ENCODE measurements at places on chromosomes 13 and 19.

DNA sequence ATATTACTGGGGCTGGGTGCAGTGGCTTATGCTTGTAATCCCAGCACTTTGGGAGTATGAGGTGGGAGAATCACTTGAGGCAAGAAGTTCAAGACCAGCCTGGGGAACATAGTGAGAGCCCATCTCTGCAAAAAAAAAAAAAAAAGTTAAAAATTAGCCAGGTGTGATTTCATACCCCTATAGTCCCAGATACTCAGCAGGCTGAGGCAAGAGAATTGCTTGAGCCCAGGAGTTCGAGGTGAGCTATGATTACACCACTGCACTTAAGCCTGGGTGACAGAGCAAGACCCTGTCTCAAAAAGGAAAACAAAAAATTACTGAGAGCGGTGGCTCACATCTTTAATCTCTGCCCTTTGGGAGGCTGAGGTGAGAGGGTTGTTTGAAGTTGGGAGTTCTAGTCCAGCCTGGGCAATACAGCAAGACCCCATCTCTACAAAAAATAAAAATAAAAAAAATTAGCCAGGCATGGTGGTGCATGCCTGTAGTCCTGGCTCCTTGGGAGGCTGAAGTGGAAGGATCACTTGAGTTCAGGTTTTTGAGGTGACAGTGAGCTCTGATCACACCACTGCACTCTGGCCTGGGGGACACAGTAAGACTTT lies 87.5 kb downstream of the ZMYM2 start:
- DNase-seq: no peak

DNA sequence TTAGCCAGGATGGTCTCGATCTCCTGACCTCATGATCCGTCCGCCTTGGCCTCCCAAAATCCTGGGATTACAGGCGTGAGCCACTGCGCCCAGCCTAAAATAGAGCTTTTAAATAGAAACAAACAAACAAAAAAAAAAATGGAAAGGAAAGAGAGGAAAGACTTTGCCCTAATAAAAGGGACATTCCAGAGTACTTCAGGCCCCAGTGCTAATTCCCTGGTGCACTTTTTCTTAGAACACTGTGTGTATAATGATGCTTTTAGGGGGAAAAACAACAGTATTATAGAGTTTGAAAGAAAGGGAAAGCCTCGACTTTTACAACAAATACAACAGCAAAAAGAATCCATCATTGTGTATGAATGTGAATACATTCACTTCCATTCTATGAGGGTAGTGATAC lies 104.7 kb downstream of the CRYL1 start:
- DNase-seq: no peak

DNA sequence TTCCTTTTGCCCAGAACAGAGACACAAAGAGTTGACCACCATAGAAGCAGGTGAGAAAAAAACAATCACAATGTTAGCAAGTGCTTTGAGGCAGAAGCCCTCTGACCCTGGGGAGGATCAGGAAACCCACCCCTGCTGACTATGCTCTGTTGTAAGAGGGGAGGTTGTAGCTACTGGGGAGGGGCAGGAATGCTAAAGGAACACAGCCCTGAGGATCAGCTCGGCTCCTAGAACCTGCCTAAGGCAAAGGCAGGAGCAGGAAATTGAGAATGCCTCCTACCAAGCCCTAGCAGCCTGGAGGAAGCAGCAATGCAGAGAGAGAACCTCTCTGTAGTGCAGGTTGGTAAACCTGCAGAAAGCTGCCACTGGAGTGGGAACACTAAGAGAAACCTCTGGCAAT lies 624.0 kb upstream of the KLF12 start:
- no peak for DNase-seq

- DNase-seq: peak; percentile 61
These were observed 16.9 kb upstream of the CYP2S1 start for GRCh38 chr19:41175801-41176777.

- DNase-seq: no peak
These were observed 11.9 kb upstream of the F2RL3 start for GRCh38 chr19:16876904-16877361.

- no peak for DNase-seq
These were observed 14.6 kb upstream of the C13orf42 start for GRCh38 chr13:51125495-51126226.

- no peak for DNase-seq
These were observed 50.5 kb upstream of the IRS2 start for GRCh38 chr13:109836629-109837607.

DNA sequence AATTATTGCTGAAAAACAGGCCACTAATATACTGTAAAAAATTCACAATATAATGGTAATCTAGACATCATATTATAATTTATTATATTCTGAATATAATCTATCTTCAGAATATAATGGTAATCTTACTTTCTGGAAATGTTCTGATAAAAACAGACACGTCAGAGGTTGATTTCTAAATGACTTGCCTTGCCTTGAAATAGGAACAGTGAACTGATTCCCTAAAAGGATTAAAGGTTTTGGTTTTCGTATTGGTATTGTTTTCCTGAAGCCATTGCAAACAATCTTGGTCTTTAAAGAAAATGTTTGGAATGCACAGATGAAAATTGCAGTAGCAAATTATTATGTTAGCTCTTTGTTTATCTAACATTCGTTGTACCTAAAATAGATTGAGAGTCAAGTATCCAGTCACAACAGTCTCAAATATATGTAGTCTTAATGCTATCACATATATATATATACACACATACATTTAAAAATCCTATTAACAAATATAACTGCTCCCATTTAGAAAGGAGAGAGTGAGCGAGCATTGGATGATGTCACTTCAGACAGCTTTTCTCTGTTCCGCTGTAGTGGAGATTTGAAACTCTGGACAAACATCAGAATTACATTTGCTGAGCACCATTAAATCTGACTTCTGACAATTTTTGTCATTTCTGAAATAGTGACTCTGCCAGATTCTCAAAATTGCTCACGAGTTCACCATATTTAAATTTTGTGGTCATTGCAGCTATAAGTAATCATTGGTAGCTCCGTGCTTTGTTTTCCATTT lies 1.7 kb downstream of the ITM2B start:
- DNase-seq: no peak

DNA sequence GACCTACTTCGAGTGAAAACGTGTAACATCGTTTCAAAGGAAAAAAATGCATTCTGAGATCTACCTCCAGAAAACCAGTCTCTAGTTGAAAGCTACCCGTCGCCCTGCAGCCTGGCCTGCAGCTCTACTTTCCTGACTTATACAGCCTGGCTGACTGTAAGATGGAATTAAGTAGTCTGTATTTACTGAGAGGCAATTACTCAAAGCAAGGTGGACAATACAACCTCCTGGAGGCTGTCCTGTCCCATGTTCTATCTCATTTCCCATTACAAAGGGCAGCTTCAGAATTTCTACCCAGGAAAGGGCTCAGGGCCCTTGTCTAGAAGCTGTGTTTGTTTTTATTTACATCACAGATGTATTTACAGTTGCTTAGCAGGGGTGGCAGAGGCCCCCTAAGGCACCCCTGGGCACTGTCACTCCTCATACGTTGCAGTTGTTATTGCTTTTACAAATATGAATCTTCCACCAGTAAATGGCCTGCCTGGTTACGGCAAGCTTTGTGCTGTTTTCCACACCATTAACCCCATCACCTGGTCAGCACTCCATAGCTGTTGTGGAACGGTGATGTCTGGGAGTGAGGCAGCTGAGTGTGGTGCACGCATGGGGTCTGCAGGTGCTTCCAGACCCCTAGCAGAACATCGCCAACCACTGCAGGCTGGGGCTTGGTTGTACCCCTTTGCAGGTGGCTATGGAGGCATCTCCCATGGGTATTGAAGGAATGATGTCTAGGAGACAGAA lies 46.3 kb upstream of the MTIF3 start:
- no peak for DNase-seq

DNA sequence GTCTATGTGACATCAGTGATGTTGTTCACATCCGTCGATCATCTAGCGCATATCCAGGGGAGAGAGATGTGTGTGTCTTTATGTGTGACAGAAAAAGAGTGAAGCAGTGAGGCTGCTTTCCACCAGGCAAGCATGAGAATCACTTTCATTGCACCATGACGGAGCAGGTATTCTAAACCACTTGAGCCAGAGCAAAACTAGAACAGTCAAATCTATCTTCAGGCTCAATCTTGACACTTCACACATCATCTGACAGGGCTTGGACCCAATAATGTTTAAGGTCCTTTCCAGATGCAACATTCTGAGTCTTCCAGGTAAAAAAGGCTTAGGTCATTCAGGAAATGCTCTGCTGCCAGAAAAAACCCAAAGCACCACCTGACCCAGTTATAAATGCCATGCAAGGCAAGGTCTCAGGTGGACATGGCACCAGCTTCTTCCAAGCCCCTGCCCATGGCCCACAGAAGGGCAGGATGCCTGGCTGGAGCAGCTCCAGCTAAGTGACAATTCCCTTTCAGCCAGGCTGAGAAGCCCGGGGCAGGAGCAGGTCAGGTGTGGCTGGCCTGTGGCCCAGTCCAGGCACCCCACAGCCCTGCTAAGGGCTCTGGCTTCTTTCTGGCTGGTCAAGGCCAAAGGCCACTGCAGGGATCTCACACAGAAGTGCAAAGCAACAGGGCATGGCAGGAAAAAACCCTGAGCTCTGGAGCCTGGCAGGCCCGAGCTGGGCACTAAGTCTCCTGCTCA lies 5.0 kb downstream of the ELAVL1 start:
- DNase-seq: no peak

DNA sequence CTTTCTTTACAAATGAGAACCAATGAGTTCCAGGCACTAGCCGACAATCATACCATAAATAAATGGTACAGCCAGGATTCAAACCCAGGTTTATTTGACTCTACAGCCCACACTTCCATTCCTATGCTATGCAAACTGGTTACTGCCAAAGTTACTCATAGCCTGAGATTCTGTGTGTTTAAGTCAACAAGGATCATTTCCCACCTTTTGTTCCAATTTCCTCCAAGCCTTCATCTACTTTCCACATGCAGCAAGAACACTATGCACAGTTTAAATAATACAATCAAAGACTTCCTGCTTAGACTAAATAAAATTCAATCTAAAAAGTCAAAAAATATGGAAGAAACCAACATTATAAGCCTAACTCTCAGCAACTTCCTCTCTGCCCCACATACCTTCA lies 59.2 kb upstream of the KLF12 start:
- no peak for DNase-seq

- DNase-seq: no peak
These were observed 533.6 kb downstream of the MYO16 start for GRCh38 chr13:109163037-109163379.

- no peak for DNase-seq
These were observed 4.2 kb upstream of the ZNF564 start for GRCh38 chr19:12555456-12555930.

DNA sequence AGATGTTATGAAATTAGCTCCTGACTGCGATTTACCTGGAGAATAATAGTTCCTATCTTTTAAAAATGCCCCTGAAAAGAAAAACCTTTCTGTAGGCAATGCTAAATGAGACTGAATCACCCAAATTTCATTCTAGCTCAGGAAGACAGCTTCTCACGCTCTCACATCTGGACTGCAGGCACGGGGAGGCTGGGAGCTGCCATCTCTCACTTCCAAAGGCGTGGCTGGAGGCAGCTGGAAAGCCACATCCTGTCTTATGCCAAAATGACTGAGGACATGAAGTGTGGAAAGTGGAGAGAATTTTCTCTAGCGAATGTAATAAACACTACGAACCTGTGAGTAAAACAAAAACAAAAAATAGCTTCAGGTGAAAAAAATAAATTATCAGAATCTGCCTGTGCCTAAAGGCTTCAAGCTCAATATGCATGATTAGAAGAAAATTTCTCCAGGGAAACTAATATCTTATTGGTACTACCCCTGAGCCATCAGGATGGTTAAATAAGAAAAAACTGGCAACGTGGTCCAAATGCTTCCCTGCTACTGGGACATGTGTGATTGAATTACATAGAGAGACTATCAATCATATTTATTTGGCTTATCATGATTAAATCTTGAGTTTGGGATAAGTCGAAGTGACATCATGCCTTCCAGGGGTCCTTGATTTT lies 58.1 kb upstream of the UBL3 start:
- no peak for DNase-seq

- no peak for DNase-seq
These were observed 94.7 kb downstream of the RNASEH2B start for GRCh38 chr13:51004111-51004865.

DNA sequence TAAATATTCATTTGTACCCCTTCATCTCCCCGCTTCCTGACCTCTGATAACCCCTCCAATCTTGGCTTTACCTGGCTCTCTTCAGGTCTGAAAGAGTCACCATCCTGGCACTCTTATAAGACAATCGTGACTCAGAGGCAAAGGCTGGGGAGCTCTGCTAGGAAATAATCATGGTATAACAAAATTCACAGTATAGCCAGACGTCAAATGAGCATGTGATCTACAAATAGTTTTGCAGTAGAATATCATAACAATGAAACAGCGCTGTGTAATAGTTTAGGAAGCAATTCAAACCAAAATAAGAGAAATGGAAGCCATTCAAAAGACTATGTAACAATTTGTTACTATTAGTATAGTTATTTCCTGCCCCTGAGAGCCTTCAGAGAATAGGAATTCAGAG lies 34.2 kb downstream of the RXFP2 start:
- DNase-seq: no peak

- DNase-seq: peak; percentile 28
These were observed 1540.5 kb downstream of the UQCRFS1 start for GRCh38 chr19:27672309-27673047.

DNA sequence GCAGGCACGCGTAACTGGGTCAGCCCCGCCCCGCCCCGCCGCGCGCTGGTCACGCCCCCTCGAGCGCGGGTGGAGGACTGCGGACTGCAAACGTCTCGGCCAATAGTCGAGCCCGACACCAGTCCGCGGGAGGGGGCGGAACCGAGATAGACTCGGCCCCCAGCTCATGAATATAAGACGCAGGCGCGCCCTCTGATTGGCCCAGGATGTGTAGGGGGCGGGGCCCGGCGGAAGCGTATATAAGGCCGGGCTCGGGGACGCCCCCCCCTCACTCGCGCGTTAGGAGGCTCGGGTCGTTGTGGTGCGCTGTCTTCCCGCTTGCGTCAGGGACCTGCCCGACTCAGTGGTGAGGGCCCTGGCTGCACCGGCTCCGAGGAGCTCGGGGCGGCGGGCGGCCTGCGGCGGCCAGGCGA lies at the start of gene CIRBP:
CIRBP (plus strand) TSS at position 268 of the 413 bp plus-strand sequence. CDS start 1,602 bp downstream, outside the sequence.
- peak; percentile 99 for DNase-seq

DNA sequence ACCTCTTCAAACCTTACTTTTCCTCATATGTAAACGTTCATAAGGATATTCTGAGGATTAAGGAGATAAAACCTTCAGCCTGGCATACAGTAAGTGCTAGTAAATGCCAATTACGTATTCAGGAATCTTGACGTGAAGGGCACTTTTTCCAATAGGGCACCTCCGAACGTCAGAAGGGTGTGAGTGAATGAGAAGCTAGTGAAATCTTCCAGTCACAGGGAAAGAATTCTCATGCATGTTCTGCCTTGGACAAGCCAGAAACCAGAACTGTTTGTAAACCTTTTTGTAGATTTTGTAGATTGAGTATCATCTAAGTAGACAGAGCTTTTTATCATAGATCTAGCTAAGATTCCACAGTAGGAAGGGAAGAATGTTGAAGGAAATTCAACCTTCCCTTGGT lies 16.5 kb downstream of the DGKH start:
- no peak for DNase-seq

All from activated CD8-positive, alpha-beta memory T cell treated with anti-CD3 and anti-CD28 coated beads for 24 hours (primary cell).